ENCODE measurements at places on chromosomes 12 and 14.

- DNase-seq = no peak
Measured at GRCh38 chr12:56632701-56633467, 2.8 kb upstream of the BAZ2A start.

DNA sequence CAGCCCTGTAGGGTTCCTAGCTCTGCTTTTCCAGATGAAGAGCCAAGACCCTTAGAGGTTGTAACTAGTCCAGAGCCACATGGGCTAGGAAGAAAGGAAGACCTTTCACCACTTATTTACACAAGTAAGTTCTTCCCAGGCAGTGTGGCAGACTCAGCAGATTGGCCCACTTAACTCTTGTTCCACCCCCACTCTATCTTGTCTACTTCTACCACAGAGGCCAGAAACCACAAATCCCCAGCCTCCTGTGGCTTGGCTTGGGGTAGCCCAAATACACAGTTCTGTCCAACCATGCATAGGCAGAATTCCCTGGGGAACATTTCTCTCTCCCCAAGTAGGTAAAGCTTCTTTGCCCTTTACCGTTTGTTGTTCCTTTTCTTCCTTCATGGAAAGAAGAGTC lies 383.5 kb downstream of the RGS6 start:
- no peak for DNase-seq

DNA sequence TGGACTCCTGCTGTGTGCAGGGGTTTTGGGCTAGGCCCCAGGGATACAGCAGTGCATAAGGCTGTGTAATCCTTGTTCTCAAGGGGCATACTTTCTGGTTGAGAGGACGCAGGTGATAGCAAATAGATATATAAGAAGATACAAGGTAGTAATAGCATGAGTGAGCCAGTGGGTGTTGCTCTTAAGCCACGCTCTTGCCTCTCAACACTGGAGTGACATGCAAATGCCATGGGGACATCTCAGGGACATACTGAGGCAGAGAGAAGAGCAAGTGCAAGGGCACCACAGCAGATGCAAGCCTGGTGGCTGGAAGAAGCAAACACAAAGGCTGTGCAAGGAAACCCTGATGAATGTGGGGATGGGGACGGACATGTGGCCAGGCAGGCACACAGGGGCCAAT lies 223.3 kb downstream of the CHST11 start:
- no peak for DNase-seq

GRCh38 chr12:111175396-111176094 lies 193.3 kb downstream of the PHETA1 start:
- DNase-seq = no peak

DNA sequence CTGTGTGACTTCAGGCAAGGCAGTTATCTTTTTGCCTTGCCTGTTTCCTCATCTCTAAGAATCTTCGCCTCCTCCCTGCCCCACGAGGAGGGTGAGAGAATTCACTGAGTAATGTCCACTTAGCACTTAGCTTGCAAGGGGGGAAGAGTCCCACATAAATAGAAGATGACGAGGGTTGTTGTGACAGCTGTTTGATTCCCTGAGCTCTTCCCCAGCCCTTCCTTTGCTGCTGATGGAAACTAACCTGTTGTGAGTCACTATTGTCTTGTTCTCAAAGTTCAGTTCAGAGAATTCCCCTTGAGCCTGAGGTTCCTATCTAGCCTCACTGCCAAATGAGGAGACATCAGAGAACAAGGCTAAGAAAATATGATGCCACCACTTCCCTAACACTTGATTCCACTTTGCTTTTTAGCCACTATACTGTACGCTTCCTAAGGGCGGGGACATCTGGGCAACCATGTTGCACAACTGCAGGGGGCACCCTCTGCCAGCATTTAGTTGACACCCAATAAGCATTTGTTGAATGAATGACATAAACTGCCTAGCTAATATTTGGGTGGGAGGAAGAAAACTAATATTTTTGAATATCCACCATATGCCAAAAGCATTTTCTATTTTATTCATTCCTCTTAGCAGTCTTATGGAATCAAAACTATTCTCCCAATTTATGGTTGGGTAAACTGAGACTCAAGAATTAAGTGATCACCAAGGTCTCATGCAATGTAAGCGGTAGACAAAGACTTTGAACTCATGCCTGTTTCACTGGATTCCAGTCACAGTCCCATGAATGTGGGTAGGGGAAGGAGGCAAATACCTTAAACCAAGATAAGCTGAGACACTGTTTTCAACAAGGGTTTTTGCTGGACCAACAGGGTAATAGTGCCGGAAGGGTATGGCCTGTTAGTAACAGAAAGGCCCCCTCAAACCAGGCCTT lies 77.6 kb downstream of the ZFP36L1 start:
- DNase-seq = no peak

- DNase-seq = no peak
Measured at GRCh38 chr12:103924761-103925641, 5.2 kb upstream of the HSP90B1 start.

DNA sequence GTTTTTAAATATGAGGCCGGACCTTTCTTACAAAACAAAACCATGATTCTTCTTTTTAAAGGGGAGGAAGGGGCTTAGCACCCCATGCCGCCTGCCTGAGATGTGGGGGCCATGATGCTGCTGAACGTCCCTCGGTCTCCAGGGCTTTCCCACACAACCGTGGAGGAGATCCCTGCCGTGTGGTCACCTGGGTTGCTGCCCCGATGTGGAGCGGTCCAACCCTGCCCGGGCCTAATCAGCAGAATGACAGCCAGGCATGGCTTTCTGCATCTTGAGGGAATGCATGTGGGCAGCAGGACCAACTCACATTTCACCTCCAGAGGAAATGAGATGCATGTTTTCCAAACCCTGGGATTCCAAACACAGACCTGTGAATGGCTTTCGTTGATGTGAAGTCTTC lies 48.9 kb upstream of the C14orf180 start:
- DNase-seq = no peak

DNA sequence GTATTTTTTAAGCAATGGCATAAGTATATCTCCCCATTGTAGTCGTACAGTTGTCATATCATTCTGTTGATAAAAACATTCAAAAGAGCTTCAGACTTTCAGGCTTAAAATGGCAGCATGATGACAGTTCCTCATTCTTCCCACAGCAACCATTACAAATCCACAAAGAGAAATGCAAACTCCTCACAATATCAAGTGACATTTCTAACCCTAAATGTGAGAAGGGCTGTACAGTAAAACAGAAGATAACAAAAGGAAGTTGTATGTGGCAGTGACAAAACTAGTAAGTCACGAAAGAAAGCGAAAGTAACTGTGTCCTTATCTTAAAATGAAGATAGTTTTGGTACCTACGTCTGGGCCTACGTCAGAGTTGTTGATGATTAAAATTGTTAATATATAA lies 46.7 kb downstream of the GXYLT1 start:
- DNase-seq = no peak

DNA sequence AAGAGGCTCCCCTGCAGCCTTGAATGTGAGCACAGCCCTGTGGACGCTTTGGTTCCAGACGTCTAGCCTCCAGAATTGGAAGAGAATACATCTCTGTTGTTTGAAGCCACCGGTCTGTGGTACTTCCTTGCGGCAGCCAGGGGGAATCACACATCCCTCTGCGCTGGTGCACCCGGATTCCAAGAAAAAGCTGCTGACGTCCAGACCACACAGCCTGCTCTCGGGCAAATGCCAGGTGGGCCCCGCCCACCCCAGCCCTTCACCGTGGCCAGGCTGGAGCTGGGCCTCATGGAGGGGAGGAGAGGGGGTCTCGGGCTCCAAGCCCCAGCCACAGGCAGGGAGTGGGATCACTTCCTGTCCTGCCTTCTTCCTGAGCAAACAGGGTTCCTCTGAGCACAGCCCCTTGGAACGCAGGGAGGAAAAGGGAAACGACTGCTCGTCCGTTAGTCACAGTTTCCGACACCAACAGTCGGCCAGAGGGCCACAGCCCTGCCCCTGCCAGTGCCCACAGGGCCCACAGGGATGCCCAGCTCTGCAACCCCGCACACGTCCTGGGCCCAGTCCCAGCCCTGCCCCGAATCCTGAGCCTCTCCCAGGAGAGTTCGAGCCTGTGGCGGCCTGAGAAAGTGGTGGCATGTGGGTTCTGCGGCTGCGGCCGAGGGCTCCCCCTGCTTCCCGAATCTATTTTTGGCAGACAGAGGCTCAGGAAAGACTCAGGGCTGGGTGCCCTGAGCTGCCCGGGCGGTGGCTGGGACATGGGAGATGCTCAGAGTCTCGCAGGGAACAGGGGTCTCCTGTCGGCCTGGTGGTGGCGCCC lies 85.3 kb downstream of the RFLNA start:
- no peak for DNase-seq

GRCh38 chr12:108145011-108145410 lies 15.9 kb downstream of the WSCD2 start:
- no peak for DNase-seq

DNA sequence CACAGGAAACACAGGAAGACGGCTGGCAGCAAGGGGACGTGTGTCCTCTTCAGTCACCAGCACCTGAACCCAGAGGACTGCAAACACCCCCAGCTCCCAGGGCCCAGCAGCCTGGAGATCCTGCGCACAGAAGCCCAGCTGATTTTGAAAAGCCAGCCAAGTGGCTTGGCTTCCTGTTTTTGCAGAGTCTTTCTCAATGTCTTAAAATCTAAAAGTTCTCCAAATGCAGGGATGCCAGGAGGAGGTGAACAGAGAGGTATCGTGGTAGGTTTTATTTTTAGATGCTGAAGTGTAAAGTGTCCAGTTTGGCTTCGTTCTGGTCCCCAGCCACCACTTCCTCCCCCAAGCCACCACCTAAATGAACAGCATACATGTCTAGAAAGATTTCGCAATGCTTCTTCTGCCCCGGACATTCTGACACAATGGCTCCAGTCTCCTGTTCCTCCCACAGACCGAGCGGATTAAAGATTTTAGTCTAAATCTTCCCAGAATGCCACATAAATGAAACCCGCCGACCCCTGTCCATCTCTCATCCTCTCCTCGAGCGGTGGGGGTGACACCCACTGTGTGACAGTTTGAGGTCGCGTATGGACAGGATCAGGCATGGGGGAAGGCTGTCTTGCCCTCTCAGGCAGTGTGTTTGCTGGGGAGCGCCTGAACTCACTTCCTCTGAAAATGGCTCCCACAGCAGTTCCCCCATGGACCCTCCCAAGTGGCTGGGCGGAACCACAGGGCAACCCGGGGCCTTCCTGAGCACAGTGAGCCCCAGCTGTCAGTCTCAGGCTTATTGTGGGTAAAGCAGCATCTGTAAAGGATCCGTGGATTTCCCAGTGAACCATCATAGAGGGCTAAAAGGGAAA lies 41.6 kb downstream of the ITPK1 start:
- DNase-seq = no peak

DNA sequence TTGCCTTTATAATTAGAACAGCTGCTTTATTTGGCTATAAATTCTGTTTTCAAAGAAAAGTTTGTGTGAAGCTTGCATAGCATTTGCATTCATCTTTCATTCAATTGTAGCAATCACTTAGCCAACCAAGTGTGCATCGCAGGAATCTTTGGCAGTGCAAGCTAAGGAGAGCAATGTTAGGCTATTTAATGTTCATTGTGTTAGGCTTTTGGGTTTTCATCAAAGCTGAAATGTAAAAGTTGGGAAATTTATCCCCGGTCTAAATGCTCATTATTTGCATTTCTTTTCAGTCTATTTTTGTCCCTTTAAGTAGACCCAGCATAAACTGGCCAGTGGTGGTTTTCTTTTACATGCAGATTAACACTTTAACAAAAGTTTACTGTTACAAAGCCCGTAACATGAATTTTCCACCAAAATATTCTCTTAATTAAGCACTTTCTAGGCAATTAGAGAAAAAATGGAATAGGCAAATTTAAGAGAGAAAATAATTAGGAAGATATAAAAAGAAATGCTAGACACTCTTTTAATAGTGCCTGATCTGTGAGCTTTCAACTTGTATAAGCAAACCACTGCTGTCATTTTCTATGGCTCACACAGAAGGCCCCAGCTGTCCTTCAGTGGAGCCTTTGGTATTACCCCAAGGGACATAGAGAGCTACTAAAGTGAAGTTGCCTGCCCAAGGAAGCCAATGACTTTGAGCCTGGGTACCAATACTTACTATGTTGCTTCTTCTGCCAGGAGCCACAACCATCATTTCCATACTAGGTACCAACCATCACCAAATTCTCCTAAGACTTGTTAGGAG lies 898.9 kb upstream of the SEL1L start:
- DNase-seq = no peak

DNA sequence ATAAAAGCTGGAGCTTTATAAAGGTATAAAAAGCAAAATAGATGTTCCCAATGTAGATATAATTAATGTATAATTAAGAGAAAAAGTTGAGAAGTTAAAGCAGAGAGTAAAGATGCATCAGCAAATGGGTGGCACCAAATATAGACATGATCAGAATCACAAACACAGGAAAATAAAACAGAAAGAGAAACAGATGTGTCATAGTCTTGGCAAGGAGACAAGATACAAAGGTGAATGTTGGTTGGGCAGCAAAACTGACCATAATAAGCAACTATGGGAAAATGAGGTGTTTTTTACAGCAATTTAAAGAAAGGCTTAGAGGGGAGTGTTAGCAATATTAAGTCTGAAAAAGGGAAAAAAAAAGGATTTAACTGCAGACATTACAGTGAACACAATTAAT lies 135.4 kb upstream of the CLEC14A start:
- DNase-seq = no peak

DNA sequence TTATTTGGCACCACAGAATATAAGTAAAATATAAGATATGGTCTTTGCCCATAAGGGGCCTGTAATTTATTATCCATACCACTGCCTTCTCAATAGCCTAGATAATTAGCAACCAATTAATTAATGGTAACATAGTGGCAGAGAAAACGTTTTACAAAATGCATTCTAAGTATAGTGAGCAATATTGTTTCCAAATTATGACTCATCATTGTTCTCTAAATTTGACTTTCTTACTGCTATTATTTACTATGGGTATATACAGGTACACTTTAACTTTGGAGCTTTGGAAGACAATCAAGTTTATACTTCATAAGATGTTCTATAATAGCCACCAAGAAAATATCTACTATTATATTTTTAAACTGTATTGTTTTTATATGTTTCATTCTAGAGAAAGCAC lies 26.7 kb downstream of the DCP1B start:
- no peak for DNase-seq

DNA sequence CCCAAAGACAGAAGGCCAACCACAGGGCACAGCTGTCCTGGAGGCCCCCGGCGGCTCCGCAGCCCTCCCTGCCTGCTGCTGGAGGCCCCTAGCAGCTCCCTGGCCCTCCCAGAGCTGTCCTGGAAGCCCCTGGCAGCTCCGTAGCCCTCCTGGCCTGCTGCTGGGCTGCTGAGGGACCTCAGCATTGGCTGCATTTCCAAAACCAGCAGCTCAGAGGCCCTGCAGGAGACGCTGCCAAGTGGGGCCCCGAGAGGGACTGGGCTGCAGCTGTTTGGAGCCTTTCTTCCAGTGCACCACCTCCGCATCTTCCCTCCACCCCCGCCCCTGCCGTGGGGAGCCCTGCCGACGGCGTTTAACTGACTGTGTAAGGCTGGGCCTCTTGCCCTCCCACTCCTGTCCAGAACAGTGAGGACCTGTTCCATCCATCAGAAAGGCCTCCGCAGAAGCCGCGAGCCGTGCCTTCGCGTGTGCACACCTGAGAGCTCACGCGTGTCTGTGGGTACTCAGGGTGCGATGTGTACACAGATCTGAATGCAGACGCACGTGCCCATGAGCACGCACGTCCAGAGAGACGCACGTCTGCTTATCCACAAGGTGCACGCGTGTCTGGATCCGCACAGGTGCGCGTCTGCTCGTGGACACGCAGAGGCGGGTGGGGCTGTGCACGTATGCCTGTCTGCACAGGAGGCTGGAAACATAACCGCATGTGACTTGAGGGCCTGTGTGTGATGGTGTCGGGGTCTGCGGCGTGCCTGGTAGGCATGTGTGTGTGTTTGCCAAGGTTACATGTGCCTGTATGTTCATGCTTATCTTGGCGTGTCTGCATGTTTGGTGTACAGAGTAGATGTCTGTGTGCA lies 57.0 kb upstream of the FBRSL1 start:
- DNase-seq = no peak

All from cortex of kidney (tissue), 1 donor.